ENCODE measurements at places on chromosomes 5 and 9. TPM values are rescaled to one million over a fixed set of nuclear protein-coding genes. Genes with fewer than 3 reads are reported as not detected.

DNA sequence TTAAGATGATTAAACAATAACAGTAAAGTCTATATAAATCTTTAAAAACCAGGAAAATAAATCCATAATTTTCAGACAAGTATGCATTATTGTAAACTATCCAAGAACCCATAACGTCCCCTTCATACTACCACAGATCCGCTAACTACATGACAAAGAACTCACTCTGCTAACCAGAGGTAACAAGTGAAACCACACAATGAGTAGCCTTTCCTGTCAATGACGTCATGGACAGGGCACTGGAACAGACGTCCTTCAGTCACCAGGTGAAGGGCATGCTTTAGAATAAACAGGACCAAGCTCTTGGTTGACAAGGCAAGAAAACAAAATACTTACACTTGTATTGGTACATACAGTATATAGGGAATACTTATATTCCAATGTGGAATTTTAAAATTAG lies 45.2 kb downstream of the RNF130 start:
- peak; percentile 20 for DNase-seq
- no peaks in the 10 kb centered on the region for H3K4me1 ChIP-seq
- no peaks in the 10 kb centered on the region for H3K27me3 ChIP-seq
- no peak overlapping the region for H3K4me3 ChIP-seq
- no peak overlapping the region for H3K27ac ChIP-seq
- no peaks in the 10 kb centered on the region for H3K36me3 ChIP-seq

GRCh38 chr9:126164796-126165525 lies 161.7 kb upstream of the MVB12B start:
- no peak for DNase-seq
- H3K4me1 ChIP-seq, result no peaks in the 10 kb centered on the region
- peaks cover 54% of the 10 kb centered on the region for H3K27me3 ChIP-seq
- no peak overlapping the region for H3K27ac ChIP-seq
- H3K36me3 ChIP-seq, result no peaks in the 10 kb centered on the region

DNA sequence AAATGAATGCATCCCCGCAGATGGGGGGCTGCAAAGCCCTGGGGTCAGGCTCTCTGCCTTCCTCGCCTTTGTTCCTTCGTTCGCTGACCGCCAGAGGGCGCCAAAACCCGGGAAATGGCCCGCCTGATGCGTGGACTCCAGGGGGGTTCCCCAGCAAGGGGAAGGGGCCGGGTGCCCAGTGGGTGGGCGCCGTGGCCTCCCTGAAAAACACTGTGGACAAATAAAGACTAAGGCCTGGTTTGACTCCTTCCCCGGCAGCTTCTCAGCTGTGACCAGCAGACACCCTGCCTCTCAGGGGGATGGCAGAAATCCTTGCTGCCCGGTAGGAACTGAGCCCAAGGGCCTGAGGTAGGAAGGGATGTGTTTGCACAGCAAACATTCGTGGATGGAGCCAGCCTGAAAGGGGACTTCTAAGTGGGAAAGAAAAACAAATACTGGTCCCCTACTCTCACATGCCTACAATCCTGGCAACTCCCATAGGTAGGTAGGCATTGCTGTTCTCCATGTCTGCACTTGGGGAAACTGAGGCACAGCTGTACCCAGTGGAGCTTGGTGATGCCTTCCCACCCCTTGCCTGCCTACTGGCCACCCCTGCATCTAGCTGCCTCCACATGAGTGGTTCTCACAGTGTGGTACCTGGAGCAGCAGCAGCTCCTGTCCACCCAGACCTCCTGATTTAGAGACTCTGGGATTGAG lies 57.7 kb downstream of the DUSP1 start:
- peak; percentile 48 for DNase-seq
- no peaks in the 10 kb centered on the region for H3K27me3 ChIP-seq
- H3K27ac ChIP-seq, result no peak overlapping the region
- H3K4me1 ChIP-seq, result peaks cover 13% of the 10 kb centered on the region
- no peaks in the 10 kb centered on the region for H3K36me3 ChIP-seq

GRCh38 chr9:88814577-88814976 lies 176.7 kb upstream of the S1PR3 start:
- no peaks in the 10 kb centered on the region for H3K27me3 ChIP-seq
- H3K27ac ChIP-seq, result no peak overlapping the region
- no peak for DNase-seq
- no peaks in the 10 kb centered on the region for H3K36me3 ChIP-seq
- H3K4me3 ChIP-seq, result no peak overlapping the region

DNA sequence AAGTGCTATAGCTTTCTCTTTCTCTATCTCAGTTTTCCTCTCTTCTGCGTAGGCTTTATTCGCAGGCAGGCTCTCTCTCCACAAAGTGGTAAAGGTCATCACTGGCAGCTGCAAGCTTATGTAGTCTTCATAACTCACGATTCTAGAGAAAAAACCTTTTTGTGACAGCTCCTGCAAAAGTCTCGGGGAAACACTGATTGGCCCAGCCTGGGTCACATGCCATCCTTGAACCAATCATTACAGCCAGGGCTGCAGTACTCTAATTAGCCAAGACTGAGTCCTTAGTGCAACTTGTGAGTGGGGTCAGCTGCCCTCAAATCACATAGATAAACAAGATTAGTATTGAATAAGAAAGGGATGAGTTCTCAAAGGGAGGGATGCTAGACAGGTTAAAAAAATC lies 18.3 kb upstream of the FRMPD1 start:
- no peaks in the 10 kb centered on the region for H3K4me1 ChIP-seq
- DNase-seq, result no peak
- H3K4me3 ChIP-seq, result no peak overlapping the region
- no peaks in the 10 kb centered on the region for H3K36me3 ChIP-seq
- H3K27ac ChIP-seq, result no peak overlapping the region

- peak; percentile 8 for DNase-seq
- no peaks in the 10 kb centered on the region for H3K4me1 ChIP-seq
- no peak overlapping the region for H3K27ac ChIP-seq
Observed at GRCh38 chr5:74433255-74433895, 207.2 kb downstream of the ENC1 start.

DNA sequence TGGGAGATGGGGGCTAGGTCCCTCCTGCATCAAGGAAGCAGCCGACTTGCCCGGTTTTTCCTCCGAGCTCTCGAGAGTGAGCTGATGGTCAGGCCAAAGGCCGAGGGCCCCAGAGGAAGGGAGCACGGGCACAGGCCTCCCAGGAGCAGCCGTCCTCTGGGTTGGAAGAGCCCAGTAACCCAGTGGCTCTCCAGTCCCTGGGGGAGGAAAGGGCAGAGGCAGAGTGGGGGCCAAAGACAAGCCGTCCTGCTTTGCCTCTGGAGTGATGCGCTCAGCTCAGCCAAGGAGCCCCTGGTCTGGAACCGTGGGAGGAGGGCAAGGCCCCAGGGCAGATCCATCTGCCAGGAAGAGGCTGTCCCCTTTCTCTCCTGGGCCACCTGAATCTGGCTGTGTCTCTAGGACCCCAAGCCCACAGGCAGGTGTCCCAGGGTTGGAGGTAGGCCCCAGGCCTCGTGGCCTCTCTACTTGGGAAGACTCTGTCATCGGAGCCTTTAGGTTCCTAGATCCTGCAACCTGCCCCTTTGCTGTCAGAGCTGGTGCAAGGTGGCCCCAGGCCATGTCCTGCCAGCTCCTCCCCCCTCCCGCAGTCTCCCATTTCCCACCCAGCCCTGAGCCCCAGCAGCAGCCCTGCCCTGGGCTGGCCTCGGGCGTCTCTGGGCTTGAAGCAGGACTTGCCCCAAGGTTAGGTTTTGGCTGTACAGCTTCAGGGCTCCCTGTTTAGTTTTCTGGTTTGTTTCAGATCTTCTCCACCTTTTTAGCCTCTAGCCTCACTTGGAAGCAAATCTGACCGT lies 224.1 kb downstream of the CACNA1B start:
- H3K4me1 ChIP-seq, result no peaks in the 10 kb centered on the region
- no peak overlapping the region for H3K4me3 ChIP-seq
- H3K27ac ChIP-seq, result no peak overlapping the region
- no peaks in the 10 kb centered on the region for H3K36me3 ChIP-seq
- 0 out of 2 replicates have a peak, but pooled peaks cover 5% of the 10 kb centered on the region for H3K27me3 ChIP-seq

DNA sequence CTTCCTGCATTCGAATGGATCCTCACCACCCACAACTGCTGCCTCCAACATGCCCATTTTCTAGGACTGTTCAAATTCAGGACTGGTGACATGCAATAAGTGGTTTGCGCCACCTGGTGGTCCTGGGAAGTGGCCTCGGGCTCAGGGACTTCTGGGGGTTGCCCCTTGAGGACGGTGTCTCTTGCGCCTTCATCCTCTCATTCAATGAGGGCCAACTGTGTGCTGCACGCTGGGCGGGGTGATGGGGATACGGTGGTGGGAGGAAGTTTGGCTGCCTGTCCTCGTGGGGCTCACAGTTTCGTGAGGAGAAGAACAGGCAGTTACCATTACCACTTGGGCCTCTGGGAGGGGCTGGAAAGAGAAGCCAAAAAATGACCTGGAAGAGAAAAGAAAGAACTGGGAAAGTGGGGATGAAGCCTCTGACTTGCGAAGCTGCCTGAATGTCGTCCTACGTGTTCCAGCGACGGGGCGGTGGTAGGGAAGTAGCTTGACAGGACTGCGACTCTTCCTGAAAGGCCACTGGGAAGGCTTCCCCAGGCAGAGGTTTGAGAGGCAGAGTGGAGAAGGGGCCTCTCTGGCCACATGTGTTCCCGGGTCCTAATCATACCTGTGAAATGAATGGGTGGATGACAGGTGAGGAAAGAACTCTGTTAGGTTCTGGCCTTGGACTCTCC lies 49.0 kb downstream of the PSD2 start:
- H3K36me3 ChIP-seq, result no peaks in the 10 kb centered on the region
- H3K4me3 ChIP-seq, result no peak overlapping the region
- H3K27ac ChIP-seq, result no peak overlapping the region
- DNase-seq, result peak; percentile 74

GRCh38 chr9:100602342-100602801 lies 24.5 kb downstream of the CAVIN4 start:
- no peaks in the 10 kb centered on the region for H3K4me1 ChIP-seq
- no peak overlapping the region for H3K4me3 ChIP-seq
- H3K27ac ChIP-seq, result no peak overlapping the region
- H3K36me3 ChIP-seq, result no peaks in the 10 kb centered on the region

DNA sequence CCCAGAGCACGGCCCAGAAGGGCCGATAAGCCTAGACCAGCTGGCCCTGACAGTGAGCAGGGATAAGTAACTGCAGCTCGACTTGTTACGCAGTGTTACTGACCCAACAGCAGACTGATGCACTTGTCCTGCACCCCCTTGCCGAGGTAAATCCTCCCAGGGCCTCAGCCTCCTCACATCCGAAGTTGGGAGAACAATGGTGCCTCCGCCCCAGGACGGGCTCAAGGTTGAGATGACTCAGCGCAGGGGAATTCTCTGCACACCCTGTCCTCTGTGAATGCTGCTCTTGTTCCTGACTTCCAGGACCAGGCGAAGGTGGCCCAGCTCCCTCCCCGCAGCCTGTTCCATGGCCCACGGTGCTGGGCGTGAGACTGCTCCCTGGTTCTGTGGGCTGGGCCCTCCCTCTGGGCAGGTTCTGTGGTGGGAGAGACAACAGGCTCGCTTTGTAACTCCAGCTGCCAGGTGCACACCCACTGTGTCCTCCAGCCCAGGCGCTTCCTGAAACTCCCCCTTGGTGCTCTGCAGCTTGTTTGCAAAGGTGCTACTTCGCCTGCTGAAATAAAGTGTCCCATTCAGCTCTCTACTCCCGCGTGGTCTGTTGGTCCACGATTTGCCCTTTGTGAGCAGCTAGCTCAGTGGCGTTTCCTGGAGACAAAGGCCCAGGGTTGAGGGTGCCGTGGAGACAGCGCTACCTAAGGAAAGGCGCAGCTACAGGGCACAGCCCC lies 40.1 kb upstream of the SLC6A19 start:
- peak; percentile 95 for DNase-seq
- H3K4me3 ChIP-seq, result peak overlapping the region; percentile 45
- H3K27me3 ChIP-seq, result no peaks in the 10 kb centered on the region
- H3K27ac ChIP-seq, result peak overlapping the region; percentile 98
- H3K4me1 ChIP-seq, result peaks cover 20% of the 10 kb centered on the region

- H3K4me1 ChIP-seq, result no peaks in the 10 kb centered on the region
- H3K27me3 ChIP-seq, result no peaks in the 10 kb centered on the region
- peaks cover 11% of the 10 kb centered on the region for H3K36me3 ChIP-seq
- no peak overlapping the region for H3K4me3 ChIP-seq
Observed at GRCh38 chr5:37165761-37166160, 83.4 kb downstream of the CPLANE1 start.

GRCh38 chr5:109705596-109705995 lies 15.9 kb downstream of the MAN2A1 start:
- H3K27me3 ChIP-seq, result no peaks in the 10 kb centered on the region
- H3K36me3 ChIP-seq, result no peaks in the 10 kb centered on the region
- H3K4me1 ChIP-seq, result peaks cover 8% of the 10 kb centered on the region
- no peak overlapping the region for H3K4me3 ChIP-seq

- H3K36me3 ChIP-seq, result peaks cover 18% of the 10 kb centered on the region
- peaks cover 21% of the 10 kb centered on the region for H3K4me1 ChIP-seq
- H3K27me3 ChIP-seq, result no peaks in the 10 kb centered on the region
- peak within 1 kb of the TSS; percentile 89 for H3K4me3 ChIP-seq
- H3K27ac ChIP-seq, result peak within 1 kb of the TSS; percentile 64
Observed at GRCh38 chr9:107489687-107490605, at the start of gene KLF4. Gene KLF4 (minus strand): TSS chr9:107489769. CDS start chr9:107489172, 597 bp downstream.

The PCDHB13 gene
- 0.52 TPM for total RNA-seq

The KIF24 gene
- total RNA-seq, result 5.0 TPM

The DDX46 gene
- total RNA-seq, result 36.8 TPM

The ZDHHC11B gene
- total RNA-seq, result 0.40 TPM

The PCDHGA5 gene
- 0.98 TPM for total RNA-seq

The PCDHB2 gene
- 13.8 TPM for total RNA-seq
